GM12865 (cell line): ENCODE measurements at places on chromosomes 6 and 20.

GRCh38 chr6:46414398-46414797, 76.9 kb downstream of the RCAN2 start:
- DNase-seq = no peak

- DNase-seq = no peak
Observed at GRCh38 chr6:168029459-168030217, 32.2 kb downstream of the KIF25 start.

GRCh38 chr6:63313111-63313510, 6.7 kb downstream of the LGSN start:
- no peak for DNase-seq

GRCh38 chr20:33013701-33014326, 6.3 kb downstream of the BPIFB2 start:
- no peak for DNase-seq

DNA sequence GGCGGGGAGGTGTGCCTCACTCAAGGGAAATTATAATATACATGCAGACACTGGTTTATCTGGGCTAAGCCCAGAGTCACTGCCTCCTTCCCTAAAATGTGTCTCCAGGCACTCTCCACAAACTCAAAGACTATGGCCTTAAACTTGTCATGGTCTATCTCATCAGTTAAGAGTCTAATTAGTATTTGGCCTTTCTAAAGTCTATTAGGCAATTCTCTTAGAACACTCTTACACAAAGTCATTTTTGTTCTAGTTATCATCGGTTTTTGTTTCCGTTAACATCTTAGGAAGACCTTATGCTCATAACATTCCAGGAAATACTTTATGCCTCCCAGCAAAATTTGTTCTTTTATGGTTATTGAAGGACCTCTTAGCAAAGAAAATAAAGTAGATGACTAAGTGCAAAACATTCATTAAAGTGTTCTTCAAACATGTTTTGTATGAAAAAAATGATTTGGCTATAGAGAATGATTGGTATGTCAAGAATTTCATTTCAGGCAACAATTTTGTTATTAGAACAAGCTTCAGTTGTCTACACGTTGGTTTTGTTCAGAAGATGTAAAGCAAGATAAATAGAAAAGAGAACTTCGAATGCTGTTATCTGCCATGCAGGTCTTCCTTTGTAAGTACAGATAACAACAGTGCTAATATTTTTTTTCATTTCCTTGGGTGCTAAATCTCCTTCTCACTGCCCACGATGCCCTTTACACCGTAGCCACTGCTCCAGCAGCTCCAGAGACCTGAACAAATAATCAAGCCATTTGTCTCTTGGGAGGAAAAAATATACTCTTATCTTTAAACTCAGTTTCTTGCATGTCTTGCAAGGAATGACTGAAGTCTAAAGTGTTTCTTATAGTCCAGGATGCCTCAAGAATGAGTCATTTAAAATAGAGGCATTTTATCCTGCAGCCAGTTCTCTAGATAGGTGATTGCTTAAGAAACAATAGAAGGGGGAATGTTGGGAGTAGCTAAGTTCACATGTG, 170.4 kb downstream of the HTR1B start:
- no peak for DNase-seq

- DNase-seq = no peak
Observed at GRCh38 chr6:38813041-38813823, 98.1 kb downstream of the DNAH8 start.

DNA sequence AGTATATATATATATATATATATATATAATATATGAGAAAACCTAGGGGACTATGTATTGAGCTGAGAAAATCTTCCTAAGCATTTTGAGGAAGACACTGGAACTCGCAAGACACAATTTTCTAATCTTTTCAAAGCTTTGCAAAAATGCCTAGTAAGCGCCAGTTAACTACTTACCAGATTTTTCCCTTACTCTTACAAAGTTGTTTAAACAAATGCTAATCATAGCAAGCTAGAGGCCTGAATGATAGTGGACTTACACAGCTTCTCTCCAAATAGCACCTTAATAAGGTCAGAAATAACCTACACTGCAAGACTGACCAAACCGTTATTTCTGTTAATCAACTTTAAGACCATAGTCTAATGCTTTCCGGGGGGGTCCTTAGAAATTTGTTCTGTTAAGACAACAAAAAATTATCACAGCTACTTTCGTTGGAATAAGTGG, 56.1 kb upstream of the HFE start:
- DNase-seq = no peak

DNA sequence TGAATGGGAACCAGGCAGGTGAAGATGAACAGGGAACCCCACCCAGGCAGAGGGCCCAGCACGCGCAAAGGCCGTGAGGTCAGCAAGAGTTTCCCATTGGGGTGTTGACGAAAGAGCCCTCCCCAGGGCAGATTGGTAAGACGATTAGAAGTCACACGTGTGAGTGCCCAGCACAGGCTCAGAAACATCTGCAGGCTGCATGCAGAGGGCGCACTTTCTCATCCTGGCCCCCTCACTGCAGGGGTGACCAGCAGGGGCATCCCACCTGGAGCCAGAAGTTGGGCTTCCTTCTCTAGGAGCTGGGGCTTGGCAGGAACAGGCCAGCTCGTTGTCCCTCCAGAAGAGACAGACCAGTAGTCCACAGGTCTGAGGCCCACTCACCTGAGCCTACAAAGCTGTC, 38.4 kb downstream of the VSTM2L start:
- no peak for DNase-seq

DNA sequence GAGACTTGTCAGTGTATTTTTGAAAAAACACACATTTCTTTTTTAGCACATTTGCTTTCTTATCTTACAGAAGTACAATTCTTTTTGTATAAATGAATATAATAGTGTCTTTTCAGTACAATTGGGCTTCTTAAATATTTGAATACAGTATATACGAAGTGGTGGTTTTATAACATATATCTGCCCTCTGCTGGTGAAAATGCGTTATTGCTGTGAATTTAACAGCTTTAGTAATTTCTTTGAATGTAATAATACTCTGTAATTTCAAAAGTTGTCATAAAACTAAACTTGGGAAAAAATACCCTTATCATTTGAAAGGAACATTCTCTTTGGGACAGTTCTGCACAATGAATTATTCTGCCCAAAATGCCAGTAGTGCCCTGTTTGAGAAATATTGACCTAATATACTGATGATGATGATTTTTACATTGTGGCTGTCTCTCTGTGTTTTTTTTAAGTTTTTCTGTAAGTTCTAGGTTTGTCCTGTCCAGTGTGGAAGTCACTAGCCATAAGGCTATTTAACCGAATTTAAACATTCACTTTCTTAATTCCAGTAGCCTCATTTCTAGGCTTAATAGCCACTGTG, 19.0 kb downstream of the SMAP1 start:
- peak; percentile 47 for DNase-seq
